ENCODE measurements at places on chromosomes 5 and 9.
A peak's percentile ranks its signal among the peaks of the same experiment; 100 is the strongest.

DNA sequence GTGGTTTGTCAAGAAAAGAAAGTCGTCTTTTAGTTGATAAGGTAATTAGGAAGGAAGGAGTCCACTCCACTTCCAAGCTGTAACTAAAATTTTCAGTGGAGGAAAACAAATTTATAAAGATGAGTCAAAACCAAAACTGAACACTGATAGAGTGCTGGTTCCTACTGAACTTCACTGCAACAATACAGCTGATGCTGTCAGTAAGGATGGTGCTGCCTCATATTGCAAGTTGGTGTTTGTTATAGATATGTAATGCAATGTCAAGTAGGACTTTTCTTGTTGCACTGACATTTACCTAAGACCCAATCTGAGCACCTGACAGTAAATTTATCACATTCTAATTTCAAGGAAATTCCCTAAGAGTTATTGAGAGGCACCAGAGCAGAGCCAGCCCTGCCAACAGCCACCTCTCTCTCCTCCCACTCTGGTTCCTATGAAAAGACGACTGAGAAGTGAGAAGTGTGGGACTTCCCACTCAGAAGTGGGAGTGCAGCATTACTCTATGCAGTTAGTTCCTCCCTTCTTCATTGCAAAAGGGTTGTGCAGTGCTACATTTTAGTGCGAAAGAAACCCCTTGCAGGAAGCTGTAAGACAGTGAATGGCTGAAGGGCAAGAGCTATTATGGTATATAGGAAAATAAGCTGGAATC is 350.8 kb downstream of the NFIB start:
- DNase-seq, result no peak

DNA sequence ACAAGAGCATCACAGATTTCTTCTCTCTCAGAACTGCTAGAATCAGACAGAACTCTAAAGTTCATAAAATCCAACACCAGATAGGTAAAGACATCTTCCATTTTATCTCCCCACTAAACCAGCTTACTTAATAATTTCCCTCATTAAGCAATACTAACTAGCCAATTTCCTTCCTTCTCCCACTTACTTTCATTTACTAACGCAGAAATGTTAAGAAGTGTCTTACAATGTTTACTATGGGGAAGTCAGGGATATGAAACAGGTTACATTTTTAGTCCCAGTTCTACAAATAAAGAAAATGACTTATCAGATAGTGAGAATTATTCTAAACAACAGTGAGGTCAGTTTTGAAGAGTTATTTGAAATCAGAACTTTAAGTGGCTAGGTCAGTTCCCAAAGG is 236.5 kb downstream of the FBXL17 start:
- DNase-seq, result no peak

GRCh38 chr5:170268884-170269283 is 28.7 kb downstream of the LCP2 start:
- DNase-seq, result no peak

DNA sequence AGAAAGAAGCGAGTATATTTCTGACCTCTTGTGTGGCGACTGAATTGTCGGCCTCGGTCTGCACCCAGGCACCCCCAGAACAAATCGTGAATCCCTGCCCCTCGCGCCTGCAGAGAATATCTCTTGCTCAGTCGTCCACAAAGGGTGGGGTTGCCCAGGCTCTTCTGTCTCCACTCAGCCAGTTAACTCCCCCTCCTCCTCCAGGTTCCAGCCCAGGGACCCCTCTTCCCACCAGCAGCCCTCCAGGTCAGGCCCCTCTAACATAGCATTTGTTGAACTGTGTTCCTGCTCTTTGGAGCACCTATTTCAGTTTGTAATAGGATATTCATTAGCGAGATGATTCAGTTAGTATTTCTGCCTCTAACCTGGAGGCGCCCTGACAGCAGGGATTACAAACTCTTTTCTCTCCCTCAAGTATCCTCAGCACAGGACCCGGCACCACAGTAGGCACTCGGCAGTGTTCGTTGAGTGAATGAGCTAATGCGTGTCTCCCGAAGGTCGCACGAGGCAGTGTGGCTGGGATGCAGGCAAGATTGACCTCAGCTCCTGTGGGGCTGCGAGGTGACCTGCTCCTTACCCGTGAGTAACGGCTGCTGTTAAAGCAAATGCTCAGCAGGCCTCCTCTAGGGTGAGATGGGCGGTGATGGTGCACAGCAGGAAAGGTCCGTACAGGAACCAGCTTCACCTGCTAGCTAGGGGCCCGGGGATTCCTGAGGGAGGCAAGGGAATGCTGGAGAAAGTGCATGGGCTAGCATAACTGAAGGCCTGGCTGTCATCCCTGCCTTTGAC is 25.8 kb downstream of the ZBTB34 start:
- DNase-seq, result no peak

DNA sequence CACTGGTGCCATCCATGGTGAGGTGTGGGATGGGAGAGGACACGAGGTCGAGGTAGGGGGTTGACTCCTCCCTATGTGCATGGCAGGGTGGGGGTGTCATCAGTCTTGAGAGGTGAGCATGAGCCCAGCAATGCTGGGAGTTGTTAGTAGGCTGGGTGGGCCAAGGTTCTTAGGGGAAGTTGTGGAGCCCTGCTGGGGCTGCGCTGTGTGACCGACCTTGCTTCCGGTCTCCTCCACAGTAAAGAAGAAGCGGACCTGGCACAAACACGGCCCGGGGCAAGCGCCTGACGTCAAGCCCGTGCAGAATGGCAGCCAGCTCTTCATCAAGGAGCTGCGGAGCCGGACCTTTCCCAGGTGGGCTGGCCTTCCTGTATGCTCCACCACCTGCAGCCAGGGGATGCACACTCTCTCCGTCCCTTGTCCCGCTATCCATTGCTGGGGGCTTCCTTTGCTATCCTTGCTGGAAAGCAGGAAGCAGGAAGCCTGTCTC is 59.8 kb downstream of the PHF2 start:
- DNase-seq, result no peak

- DNase-seq, result peak; percentile 45
These were observed 10.9 kb upstream of the NDFIP1 start for GRCh38 chr5:142097681-142098080.

DNA sequence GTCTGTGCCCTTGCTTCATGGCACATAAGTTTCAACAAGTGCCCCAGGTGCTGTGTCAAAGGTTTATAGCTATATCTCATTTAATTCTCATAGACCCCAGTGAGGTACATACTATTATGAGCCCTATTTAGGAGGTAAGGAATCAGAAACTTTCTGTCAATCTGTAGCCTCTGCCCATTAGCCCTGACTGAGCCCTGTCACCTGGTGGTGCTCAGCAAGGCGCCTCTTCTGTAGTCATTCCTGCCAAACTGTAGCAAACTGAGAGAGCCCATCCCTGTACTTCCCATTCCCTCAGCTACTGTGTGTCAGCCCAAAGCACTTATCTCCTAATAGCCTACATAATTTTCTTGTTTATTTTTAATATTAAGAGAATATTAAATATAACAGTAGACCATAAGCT is 46.5 kb upstream of the FOXI1 start:
- no peak for DNase-seq

- DNase-seq, result no peak
These were observed 29.4 kb upstream of the ALDH1A1 start for GRCh38 chr9:72982146-72982799.

Measured in activated naive CD8-positive, alpha-beta T cell treated with anti-CD3 and anti-CD28 coated beads, Interleukin-2, amount 50 U/mL, for 24 hours (primary cell).